Activated T-cell treated with anti-CD3 and anti-CD28 coated beads, Interleukin-2, amount 50 U/mL, for 4 hours (primary cell): ENCODE measurements at places on chromosomes 11 and 22. TPM values are rescaled to one million over a fixed set of nuclear protein-coding genes. Genes with fewer than 3 reads are reported as not detected.

The ANGPTL5 gene
- total RNA-seq, result not detected

The TTC17 gene
- 40.6 TPM for total RNA-seq

The MCHR1 gene
- total RNA-seq, result not detected

The NRXN2 gene
- total RNA-seq, result 0.71 TPM

The USP2 gene
- 0.19 TPM for total RNA-seq

The ISX gene
- not detected for total RNA-seq

The MS4A3 gene
- not detected for total RNA-seq

The MMP13 gene
- not detected for total RNA-seq

The OOSP4A gene
- total RNA-seq, result not detected

The MIOX gene
- not detected for total RNA-seq

The PGA4 gene
- not detected for total RNA-seq

The SYCE3 gene
- total RNA-seq, result not detected

The POU2AF1 gene
- total RNA-seq, result 4.3 TPM

The DDIAS gene
- 20.0 TPM for total RNA-seq

The ANO5 gene
- total RNA-seq, result not detected

The PRDM10 gene
- total RNA-seq, result 12.2 TPM

The SCGB1A1 gene
- 1.1 TPM for total RNA-seq

The APOA4 gene
- not detected for total RNA-seq

The GSTT2B gene
- total RNA-seq, result not detected

The ABCC8 gene
- total RNA-seq, result not detected

The HBB gene
- not detected for total RNA-seq

The CASP5 gene
- not detected for total RNA-seq

The MS4A7 gene
- total RNA-seq, result not detected

The CARNS1 gene
- 1.4 TPM for total RNA-seq

The LRRC75B gene
- 0.54 TPM for total RNA-seq

The MYRF gene
- total RNA-seq, result 0.08 TPM

The UCP2 gene
- total RNA-seq, result 88.9 TPM

The GPR83 gene
- 0.05 TPM for total RNA-seq

The LRRC10B gene
- total RNA-seq, result not detected

The CCDC15 gene
- 1.4 TPM for total RNA-seq

The BRSK2 gene
- 0.53 TPM for total RNA-seq

The TBCEL gene
- 6.6 TPM for total RNA-seq

The GDPD4 gene
- total RNA-seq, result not detected
